ENCODE measurements at places on chromosomes 2 and 18.
A peak's percentile ranks its signal among the peaks of the same experiment; 100 is the strongest.

DNA sequence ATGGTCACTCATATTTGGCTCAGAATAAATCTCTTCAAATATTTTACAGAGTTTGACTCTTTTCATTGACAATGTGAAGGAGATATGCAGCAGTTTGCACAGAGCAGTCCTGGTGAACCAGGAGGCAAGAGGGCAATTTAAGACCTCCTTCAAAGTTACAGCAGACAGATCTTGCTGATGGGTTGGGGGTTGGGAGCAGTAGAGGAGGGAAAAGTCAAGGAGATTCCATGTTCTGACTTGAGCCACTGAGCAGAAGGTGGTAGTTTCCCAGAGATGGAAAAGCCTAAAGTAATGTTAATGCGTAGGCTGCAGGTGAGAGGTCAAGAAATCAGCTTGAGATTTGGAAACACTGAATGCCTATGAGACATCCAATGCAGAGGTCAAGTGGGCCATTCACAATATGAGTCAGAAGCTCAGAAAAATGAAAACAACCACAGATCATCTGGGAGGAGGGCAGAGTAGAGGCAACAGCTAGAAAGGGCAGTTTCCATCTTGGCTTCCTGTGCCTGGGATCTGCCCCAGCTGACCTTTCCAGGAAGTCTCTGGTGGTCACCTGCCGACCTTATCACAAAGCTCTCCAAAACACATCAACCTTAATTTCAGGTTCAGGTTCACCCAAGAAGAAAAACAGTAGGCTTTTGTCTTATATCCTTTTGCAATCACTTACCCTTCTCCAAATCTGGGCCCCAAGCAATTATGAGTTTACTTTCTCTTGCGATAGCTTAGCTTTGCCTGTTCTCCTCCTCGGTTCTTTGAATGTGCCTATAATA lies 197.5 kb upstream of the ARL4C start:
- peak; percentile 55 for DNase-seq

DNA sequence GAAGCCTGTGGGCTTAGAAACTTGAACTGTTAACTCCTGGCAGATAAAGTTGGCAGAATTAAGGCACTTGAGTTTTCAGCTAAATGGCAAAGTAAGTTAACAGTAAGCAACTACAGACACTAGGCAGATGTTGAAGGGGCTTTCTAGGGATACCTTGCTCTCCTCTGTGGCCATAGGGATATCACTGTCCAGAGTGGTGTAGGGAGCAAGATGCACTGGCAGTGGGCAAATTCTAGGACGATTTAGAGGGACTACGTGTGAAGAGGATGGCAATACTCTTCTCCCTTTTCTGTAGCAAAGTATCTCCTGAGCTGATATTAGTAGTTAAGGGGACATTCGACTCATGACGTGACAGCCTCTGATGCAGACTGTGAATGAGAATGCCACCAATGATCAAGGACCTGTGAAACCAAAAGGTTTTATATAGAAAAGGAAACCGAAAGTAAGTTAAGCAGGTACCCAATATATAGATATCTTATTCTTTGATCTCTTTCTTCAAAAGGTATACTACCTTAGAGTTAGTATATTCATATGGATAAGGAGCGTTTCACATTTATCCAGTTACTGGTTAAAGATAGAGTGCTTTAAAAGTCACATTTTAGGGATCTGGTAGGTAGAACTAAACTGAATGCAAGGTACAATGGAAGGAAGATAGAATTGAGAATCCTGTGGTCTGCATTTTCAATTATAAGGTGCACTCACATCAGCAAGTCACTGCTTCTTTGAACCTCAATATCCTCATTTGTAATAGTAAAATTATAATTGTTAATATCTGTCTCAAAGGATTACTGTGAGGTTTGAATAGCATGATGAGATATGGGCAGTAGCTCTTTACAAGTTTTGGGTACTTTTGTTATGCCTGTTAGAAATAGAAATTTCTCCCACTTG lies 106.4 kb downstream of the KCNH7 start:
- no peak for DNase-seq

GRCh38 chr2:173898996-173899395 lies 66.2 kb downstream of the SP3 start:
- DNase-seq, result no peak

- no peak for DNase-seq
Measured at GRCh38 chr18:72762515-72763122, 105.2 kb downstream of the NETO1 start.

- DNase-seq, result no peak
Measured at GRCh38 chr2:40287195-40287594, 164.7 kb downstream of the SLC8A1 start.

- DNase-seq, result no peak
Measured at GRCh38 chr18:3455907-3456685, 6.1 kb downstream of the TGIF1 start.

DNA sequence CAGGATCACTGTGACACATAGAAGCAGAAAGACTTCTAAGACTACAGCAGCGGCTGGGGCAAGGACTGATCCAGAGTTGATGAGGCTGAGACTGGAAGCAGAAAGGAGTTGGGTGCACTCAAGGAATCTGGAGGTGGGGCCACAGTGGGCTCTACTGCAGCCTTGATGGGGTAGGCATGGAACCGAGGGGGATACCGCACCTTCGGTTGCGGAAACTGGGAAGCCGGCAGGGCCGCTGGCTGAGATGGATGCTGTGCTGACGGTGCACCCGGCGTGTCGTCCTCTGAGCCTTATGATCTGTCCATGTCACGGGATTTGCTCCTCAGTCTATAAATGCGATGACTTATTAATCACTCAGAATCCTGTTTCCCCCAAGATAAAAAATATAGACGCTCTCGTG lies 473.5 kb upstream of the MYT1L start:
- DNase-seq, result no peak

- DNase-seq, result peak; percentile 38
Measured at GRCh38 chr2:190835303-190835930, 45.2 kb upstream of the GLS start.

GRCh38 chr18:59303006-59303405 lies 15.4 kb downstream of the CPLX4 start:
- no peak for DNase-seq

Measured in H54 (cell line).